Glutamatergic neuron (in vitro differentiated cells): ENCODE measurements at places on chromosomes 4 and X.

DNA sequence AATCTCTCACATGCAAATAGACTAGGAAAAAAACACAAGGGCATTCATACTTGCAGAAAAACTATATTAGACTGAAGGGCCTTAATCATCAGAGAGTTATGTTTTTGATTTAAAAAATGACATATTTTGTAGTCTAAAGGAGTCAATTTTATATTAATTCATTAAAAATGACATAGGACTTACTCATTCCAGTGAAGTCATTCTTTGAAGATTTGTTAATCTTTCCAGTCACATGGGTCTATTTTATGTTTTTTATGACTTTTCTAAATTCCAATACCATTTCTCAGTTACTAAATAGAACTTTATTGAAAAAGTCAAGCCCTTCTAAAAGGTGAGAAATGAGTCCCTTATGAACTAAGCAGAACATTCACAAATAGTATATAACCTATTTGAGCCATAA, 743.8 kb upstream of the INTU start:
- DNase-seq: no peak

DNA sequence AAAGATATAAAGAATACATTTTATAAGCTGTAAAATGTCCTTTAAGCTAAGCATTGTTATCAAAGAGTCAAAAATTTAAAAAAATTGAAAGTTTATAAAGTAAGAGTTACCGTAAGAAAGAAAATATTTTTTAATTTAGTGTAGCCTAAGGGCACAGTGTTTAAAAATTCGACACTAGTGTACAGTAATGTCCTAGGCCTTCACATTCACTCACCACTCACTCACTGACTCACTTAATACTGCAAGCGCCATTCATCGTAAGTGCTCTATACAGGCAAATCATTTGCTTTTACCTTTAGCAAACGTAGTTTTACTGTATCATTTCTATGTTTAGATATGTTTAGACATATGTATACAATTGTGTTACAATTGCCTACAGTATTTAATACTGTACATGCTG, 20.2 kb downstream of the GLRA3 start:
- no peak for DNase-seq

DNA sequence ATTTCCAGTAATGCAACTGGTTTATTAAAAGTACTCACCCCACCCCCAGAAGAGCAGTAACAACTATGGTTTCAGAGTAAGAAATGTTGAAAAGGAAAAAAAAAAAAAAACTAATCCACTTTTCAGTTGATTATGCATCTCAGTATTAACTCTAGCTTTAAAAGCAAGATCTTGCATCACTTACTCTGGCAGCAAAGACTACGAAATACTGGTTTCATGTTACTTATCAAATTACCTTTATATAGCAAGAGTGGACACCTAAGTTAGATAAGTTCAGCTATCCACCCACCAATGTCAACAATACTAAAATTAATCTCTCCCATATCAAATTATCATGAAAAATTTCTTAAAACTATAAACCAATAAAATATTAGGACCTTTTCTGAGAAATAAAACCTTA, 105.0 kb downstream of the ABCB7 start:
- no peak for DNase-seq

DNA sequence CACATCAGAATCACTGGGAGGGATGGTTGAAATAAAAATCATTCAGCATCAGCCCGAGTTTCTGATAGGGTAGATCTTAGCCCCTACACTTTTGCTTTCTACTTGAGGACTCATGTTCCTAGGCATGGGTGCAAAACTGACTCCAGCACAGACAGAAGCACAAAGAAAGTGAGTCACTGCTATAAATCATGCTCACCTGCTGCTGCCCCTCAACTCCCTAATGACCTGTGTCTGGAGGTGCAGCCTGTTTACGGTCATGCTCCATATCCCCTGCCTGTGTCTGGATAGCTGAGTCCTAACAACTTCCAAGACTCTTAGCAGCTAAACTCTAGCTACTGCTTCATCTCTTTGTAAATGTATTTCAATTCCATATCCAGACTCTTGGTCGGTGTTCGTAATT, 57.8 kb downstream of the ADGRA3 start:
- no peak for DNase-seq

GRCh38 chrX:13933851-13934250, 95.8 kb downstream of the GEMIN8 start:
- no peak for DNase-seq

DNA sequence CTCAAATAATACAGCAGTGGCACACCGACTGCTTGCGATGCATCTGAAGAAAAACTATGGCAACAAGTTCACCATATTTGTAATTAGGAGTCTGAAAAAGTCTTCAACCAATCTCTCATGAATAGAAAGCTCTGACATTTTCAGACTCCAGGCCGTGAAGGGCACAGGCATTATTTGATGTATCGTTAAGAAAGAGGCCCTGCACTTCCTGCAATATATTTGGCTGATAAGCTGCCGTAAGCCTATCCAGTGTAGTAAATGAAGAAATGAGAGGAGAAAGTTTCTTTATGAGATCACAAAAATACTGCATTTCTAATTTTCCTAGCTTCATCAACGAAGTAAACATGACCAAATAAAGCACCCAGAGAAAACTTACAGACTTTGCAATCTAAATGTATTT, 613.8 kb upstream of the TECRL start:
- no peak for DNase-seq

DNA sequence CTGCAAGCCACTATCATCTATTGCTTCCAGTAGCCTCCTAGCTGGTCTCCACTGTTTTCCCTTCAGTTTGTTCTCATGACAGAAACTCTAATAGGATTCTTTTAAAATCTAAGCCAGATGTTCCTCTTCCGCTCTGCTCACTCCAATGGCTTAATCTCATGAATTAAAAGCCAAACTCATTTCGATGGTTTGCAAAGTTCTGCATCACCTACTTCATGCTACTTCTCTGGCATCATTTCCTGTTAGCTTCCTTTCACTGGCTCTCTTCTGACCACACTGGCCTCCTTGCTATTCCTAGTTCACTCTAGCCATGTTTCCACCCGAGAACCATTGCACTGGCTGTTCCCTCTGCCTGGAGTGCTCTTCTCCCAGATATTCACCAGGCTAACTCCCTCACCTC, 102.0 kb upstream of the LSM6 start:
- no peak for DNase-seq

- no peak for DNase-seq
Observed at GRCh38 chr4:134337574-134337973, 136.0 kb upstream of the PABPC4L start.

DNA sequence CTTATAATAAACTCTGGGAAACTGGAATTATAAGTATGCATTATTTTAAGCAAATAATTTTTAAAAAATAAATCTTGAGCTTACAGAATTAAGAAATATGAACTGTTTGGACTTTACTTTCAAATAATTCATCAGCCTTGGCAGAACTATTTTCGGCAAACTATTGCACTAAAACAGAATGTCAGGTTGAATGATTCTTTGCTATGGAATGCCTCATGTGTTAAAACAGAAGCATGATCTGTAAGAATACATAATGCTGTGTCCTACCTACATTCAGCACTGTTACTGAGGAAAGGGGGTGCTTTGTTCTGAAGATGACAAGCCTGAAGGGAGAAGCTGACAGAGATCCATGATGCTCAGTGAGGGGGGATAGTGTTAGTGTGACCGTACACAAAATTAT, 55.6 kb upstream of the EXOC1L start:
- DNase-seq: no peak

GRCh38 chr4:4990857-4991540, 28.3 kb downstream of the CYTL1 start:
- no peak for DNase-seq

DNA sequence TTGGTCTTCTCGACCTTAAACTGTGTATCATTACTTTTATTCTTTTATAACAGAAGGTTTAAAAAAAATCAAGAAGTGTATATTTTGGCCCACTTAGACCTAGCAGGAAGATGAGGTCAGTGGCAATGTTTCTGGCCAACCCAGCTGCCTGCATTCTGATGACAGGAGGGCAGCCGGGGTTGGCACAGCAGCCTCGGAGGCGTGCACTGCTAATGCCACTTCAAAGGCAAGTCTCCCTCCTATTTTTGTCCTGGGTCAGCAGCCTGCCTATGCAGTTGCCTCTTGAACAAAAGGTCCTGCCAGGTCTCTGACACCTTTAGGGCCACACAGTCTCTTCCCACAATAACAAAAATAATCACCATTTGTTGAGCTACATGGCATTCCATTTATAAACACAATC, 89.4 kb upstream of the MYOZ2 start:
- DNase-seq: no peak

DNA sequence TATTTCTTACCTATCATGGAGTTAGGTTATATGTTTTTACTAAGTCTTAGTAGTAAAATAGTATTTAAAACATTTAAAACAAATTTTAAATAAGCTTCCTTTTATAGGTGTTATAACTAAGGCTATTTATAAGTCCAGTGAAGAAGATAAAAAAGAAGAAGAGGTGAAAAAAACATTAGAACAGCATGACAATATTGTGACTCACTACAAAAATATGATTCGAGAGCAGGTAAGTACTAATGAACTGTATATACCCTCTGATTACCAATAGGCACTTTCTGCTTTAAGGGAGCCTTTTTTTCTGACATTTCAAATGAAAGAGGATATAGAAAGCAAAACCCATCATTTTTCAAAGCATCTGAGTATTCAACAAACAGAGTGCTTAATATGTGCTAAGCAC, 76.6 kb downstream of the USO1 start:
- DNase-seq: no peak

- no peak for DNase-seq
Observed at GRCh38 chrX:2391869-2392606, 108.7 kb downstream of the DHRSX start.

- DNase-seq: no peak
Observed at GRCh38 chr4:55866290-55866907, 13.0 kb downstream of the EXOC1 start.

- no peak for DNase-seq
Observed at GRCh38 chr4:147286846-147287587, 193.9 kb upstream of the EDNRA start.

- DNase-seq: no peak
Observed at GRCh38 chr4:11415409-11416070, 13.2 kb downstream of the HS3ST1 start.
